ENCODE measurements at places on chromosomes 11 and 22.

DNA sequence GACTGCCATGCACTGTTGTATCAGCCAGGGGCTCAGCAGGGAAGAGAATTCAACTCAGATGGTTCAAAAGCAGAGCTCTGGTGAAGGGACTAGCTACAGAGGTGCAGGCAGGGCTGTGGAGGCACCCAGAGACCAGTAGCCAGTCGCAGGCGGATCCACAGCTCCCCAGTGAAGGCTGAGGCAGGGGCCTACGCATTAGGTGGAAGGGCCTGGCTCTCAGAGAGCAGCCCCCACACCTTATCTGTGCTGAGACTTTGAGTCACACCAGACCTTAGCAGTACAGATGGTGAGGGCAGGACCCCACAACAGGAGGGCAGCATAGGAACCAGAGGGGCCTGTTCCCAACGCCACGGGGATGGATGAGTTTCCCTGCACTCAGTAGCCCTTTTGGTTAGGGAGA is 189.6 kb downstream of the DSCAML1 start:
- DNase-seq: no peak

GRCh38 chr11:43681401-43681942 is 934 bp downstream of the HSD17B12 start:
- DNase-seq: no peak

DNA sequence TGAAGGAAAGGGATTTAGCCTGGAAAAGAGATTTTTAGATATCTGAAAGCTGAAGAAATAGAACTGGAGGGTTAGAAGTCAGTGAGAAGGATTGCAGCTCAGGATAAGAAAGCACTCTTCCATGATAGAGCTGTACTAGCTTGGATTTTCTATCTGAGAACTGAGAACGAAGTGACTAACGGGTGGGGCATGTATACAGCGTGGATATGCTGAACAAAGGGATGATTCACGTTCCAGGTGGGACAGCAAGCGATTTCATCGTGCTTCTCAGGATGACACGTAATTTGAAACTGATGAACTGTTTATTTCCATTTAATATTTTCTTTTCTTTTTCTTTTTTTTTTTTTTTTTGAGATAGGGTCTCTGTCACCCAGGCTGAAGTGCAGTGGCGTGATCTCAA is 53.0 kb downstream of the GRAMD1B start:
- DNase-seq: no peak

GRCh38 chr11:47378836-47379170 is 456 bp upstream of the SPI1 start:
- no peak for DNase-seq

DNA sequence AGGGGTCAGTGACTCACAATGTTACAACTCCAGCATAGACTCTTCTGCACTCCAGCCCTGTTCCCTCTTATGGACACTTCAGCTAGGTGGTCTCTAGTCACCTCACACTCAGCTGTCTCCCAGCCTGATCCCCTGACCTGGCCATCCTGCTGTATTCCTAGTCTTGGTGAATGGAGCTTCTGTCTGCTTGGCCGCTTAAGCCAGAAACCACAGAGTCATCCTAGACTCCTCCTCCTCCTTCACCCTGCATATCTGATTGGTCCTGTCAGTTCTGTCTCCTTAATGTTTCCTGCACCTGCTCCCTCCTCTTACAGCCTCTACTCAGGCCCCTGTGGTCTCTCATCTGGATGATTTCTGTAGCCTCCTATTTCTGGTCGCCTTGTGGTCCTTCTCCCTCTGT is 144.9 kb downstream of the HIPK3 start:
- DNase-seq: no peak

GRCh38 chr22:41487037-41487935 is 18.4 kb downstream of the ACO2 start:
- no peak for DNase-seq

GRCh38 chr11:107840129-107840484 is 18.5 kb downstream of the SLC35F2 start:
- no peak for DNase-seq

DNA sequence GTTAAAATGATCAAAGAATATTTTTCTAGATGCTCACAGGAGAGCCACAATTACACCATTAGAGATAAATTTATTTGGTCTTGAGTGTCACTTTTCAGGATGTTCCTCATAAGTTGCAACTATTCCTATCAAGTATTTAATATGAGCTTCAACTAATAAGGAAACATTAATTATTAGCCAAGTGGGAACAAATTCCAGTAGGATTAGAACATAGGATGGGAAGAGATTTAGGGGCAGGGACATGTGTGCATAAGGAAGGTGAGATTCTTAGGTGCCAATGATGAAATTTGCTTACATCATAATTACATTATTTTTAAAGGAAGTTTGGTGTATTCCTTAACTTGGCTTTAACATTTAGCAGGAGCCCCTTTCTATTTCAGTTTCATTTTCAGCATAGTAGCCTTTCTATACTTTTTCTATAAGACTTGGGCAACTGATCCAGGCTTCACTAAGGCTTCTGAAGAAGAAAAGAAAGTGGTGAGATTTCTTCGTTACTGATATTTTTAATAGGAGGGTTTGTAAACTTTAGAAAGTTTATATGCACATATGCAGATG is 38.8 kb downstream of the CSRP3 start:
- DNase-seq: no peak

- DNase-seq: no peak
Measured at GRCh38 chr22:50058906-50059880, 1.1 kb upstream of the TTLL8 start.

- DNase-seq: peak; percentile 20
Measured at GRCh38 chr11:2590965-2591754, 108.6 kb downstream of the KCNQ1OT1 start.

DNA sequence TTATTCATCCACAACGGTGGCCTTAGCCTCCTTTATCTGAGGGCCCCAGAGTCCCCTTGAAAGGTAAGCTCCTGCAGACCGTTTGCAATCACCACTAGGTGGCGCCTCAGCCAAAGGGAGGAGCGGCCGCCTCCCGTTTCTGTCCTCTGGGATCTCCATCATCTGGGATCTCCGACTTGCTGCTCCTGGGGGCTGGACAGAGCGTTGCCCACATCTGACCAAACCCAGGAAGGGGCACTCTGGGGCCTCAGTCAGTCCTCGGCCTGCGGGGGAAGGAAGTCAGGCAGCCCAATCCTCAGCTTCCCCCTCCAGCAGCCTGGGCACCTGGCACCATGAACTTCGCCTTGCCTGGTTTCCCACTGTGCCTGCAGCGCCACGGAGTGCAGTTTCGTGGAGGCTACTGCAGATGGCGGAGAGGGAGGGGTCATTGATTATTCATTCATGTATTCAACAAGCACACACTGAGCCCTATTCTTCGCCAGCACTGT is 23.5 kb downstream of the TP53I11 start:
- peak; percentile 83 for DNase-seq

- no peak for DNase-seq
Measured at GRCh38 chr22:40726514-40726913, 47.2 kb downstream of the MCHR1 start.

DNA sequence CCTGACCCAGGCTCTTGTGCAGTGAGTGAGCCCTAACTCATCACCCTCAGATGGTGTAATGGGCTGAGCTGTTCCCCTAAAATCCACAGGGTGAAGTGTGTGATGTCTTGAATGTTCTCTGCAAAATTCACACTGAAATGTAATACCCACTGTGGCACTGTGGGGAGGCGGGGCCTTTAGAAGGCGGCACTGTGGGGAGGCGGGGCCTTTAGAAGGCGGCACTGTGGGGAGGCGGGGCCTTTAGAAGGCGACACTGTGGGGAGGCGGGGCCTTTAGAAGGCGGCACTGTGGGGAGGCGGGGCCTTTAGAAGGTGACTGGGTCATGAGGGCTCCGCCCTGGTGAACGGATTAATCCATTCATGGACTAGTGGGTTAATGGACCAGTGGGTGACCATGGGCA is 33.0 kb downstream of the CHID1 start:
- DNase-seq: no peak

DNA sequence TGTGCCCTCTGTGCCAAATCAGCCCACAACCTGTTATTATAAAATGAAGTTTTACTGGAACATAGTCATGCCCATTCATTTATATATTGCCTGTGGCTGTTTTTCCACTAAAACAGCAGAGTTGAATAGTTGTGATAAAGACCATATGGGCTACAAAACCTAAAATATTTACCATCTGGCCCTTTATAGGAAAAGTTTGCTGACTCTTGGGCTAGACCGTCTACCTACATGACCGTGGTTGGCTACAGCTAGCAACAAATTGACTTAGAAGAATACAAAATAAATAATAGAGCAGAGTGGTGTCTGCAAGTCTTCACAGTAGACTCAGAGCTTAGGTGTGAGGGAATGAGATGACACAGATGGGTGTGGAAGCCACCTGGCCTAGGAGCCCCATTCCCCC is 11.2 kb upstream of the IL18BP start:
- DNase-seq: no peak

DNA sequence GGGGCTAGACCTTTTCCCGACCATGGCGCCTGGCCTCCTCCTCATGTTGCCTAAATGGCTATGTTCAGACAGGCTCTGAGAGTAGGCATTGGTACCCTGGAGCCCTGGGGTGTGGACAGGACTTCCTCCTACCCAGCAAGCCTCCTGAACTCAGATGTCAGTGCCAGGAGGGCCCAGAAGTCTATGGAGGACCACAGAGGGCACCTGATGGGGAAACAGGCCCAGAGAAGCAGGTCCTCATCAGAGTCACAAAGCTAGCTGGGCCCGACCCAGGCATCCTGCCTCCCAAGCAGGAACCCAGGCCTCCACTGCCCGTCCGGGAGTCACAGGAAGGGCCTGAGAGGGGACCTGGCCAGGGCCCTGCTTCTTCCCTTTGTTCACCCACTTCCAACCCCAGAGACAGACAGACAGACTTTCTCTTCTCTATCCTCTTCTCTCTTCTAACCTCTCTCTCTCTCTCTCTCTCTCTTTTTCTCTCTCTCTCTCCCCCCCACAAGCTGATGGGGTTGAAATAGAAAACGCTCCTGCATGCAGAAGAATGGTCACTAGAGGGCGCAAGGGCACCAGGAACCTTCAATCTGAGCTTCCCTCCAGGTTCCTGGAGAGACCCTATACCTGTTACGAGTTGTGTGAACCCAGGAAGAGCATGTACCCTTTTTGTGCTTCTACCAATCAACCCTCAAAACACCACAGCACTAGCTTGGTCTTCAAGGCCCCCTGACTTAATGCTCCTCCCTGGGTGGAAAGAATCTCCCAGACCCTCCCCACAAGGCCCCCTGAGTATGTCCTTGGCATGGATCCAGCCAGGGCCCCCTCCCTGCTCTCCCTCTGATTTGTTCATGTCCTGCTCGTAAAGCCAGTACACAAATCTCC is 27.1 kb downstream of the ARAP1 start:
- peak; percentile 78 for DNase-seq

DNA sequence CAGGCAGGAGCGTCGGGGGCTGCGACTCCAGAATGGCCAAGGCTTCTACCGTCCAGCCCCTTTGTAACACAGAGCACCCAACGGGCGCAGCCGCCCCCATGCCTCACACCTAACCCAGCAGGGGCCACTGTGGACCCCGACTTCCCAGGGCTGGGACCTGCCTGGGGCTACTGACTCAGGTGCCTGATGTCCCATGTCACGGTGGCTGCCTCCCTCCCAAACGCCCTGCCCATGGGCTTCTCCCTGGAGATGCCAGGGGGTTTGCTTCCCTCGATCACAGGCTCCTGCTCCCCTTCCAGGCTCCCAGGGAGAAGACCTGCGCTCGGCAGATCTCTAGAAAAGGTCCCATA is 84.0 kb downstream of the MYEOV start:
- no peak for DNase-seq

DNA sequence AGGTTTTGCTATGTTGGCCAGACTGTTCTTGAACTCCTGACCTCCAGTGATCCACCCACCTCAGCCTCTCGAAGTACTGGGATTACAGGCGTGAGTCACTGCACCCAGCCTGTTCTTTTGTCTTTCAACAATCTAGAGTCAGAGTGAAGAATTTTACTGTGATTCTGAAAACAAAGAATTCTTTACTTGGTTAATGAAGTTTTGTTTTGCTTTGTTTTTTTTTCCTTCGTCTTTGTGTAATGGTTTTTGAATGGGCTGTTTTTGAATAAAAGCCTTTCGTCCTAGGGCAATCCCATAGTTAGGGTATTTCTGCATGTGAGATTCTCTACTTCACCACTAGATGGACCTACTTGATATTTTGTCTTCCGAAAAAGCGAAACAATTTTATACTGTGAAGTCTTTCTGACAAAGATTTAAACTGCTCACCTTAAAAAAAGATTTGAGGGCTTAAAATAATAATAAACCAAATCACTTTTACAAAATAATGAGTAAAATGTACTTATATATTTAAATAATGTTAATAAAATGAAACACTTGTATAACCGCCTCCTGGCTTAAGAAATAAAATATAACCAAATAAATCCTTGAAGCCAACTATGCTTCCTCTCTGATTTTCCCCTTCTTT is 43.4 kb upstream of the SC5D start:
- DNase-seq: peak; percentile 46

- no peak for DNase-seq
Measured at GRCh38 chr11:108203075-108203474, 19.4 kb downstream of the NPAT start.

DNA sequence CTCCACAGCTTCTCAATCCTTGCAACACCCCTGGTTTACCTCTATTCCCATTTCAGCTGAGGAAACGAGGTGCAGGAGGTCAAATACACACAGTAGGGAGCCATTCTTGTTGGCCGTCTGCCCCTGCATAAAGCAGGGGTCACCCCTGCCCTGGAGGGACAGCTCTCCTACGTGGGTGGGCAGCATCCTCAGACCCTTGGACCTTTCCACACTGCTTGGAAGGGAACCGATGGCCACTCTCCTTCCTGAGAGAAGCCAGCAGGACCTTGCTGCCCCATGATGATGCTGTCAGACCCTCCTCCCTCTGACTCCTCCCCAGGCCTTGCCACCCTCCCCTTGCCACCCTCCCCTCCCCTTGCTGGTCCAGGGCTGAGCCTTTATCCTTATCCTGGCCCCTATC is 121.1 kb upstream of the SYT13 start:
- no peak for DNase-seq

DNA sequence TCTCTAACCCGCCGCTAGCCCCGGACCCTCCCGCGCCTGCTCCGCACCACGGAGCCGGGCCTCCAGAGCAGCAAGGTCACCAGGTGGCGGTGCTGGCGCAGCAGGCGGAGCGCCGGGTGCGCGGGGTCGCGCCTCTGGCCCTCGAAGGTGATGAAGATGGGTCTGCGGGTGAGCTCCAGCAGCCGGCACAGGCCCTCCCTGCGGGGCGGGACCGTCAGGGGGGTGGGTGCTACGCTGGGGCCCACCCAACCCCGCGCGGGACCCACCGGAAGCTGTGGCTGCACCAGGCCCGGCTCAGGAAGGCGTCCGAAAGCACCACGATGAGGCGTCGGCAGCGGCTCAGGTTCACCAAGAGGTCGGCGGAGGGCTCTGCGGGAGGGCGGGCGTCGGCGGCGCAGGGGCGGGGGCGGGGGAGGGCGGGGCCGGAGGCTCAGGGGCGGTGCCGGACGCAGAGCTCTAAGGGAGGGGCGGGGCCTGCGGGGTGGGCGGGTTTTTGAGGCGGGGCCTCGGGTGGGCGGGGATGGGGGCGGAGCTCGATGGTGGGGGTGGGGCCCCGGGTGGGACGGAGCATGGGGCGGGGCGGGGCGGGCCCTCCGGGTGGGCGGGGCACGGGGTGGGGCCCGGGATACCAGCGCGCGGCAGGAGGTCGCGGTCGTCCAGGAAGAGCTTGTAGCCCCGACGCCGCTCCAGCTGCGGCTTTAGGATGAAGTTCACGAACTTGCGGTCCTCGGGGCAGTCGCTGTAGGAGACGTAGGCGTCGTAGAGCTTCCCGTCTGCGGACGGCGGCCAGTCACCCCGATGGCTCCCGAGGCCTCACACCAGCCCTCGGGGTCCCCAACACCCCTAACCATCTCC is 7.8 kb downstream of the SIGIRR start:
- peak; percentile 98 for DNase-seq

All from D341Med (cell line).